ENCODE measurements at places on chromosomes 7 and 10.

DNA sequence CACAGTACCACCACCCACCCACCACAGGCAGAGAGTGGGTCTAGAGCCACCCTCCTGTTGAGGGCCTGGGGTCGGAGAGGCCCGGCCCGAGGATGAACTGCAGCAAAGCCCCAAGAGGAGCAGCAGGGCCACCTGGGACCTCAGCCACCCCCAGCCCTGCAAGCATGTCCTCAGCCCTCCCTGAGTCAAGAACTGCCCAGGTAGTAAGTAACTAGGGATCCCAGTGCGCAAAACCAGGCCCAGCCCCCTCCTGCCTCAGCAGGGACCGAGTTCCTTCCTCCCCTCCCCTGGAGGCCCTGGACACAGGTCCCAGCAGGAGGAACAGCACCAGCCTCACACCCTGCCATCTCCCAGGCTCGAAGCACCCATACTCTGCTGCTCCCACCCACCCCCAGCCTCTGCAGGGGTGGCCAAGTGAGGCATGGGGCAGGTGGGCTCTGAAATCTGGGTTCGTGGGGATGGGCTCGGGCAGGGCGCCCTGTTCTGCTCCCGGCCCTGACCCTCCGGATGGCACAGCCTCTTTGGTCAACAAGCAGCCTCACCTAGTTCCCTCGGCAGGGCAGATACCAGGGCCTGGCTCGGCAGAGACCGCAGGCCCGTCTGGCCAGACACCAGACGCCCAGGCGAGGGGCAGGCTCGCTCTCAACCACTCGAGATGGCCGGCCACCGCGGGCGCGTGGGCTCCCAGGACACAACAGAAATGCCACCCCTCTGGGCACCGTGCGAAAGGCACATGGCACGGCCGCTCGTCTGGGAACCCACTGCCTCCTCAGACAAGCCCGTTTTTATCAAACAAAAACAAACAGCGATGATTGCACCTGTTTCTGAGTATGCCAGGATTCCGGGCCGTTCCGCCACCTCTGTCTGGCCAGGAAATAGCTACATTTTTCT, 15.2 kb downstream of the PDGFA start:
- DNase-seq: no peak

- no peak for DNase-seq
These were observed 89.0 kb upstream of the CACUL1 start for GRCh38 chr10:118843647-118844265.

DNA sequence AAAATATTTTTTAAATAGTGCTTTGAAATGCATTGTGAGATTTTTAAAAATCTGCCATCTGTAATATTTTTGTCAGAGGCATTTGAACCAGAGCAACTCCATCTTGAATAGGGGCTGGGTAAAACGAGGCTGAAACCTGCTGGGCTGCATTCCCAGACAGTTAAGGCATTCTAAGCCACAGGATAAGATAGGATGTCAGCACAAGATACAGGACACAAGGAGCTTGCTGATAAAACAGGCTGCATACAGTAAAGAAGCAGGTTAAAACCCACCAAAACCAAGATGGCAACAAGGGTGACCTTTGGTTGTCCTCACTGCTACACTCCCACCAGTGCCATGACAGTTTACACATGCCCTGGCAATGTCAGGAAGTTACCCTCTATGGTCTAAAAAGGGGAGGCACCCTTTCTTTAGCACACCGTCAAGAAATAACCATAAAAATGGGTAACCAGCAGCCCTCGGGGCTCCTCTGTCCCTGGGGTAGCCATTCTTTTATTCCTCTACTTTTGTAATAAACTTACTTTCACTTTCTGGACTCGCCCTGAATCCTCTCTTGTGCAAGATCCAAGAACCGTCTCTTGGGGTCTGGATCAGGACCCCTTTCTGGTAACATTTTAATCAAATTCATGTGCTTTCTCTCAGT, 273.7 kb downstream of the SEMA3D start:
- DNase-seq: no peak

GRCh38 chr7:54166419-54166818, 375.8 kb upstream of the VSTM2A start:
- no peak for DNase-seq

DNA sequence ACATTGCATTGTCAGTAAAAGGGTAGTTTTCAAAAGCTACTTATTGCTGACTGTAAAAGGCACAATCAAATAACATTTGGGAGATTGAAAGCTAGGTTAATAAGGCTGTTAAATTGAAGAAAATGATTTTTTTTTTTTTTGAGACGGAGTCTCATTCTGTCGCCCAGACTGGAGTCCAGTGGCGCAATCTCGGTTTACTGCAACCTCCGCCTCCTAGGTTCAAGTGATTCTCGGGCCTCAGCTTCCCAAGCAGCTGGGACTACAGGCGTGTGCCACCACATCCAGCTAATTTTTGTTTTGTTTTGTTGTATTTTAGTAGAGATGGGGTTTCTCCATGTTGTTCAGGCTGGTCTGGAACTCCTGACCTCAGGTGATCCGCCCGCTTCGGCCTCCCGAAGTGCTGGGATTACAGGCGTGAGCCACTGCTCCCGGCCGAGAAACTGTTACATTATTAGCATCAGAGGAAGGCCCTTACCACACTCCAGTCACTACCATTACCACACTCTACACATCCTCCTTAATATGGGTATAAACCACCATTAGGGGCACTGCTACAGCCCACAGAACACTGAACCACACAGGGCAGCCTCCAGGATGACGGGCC, 1.0 kb downstream of the CYP51A1 start:
- DNase-seq: no peak
